HFFc6 (cell line): ENCODE measurements at places on chromosomes 11 and 22. TPM values are rescaled to one million over a fixed set of nuclear protein-coding genes. Genes with fewer than 3 reads are reported as not detected.

- no peaks in the 10 kb centered on the region; the same call in 1 of the 2 replicates for H3K36me3 ChIP-seq
- peaks cover 1% of the 10 kb centered on the region for H3K27me3 ChIP-seq
- no peak overlapping the region for H3K4me3 ChIP-seq
Measured at GRCh38 chr11:14422052-14422813, 63.2 kb upstream of the RRAS2 start.

GLYATL1 gene
- 0.85 TPM in 1 of 3 replicates, not detected in the others for total RNA-seq

DNA sequence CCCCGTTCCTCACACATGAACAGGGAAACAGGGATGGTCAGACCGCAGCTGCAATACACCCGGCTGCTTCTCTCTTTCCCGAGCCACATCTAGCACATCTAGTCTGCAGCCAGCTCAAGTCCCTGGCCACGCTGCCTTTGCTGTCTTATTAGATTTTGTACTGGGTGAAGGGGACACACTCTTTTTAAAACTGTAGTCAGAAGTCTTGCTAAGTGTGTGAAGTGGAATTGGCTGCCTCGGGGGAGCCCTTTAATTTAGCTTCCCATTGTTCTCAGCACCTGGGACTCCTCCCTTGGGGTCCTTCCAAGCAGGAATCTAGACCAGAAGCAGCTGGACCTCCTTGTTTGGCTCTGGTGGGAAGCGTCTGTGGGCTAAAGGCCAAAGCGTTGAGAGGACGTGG lies 420.0 kb downstream of the CTTN start:
- H3K27me3 ChIP-seq = no peaks in the 10 kb centered on the region
- H3K4me3 ChIP-seq = no peak overlapping the region
- DNase-seq = no peak
- no peak overlapping the region for H3K27ac ChIP-seq

PRAME gene
- not detected in 3 replicates for total RNA-seq

TIMP3 gene
- total RNA-seq = 328 to 506 TPM (median 427 TPM) in 3 replicates

- no peaks in the 10 kb centered on the region for H3K4me1 ChIP-seq
- H3K4me3 ChIP-seq = no peak overlapping the region
- no peak for DNase-seq
- peaks cover 4% of the 10 kb centered on the region for H3K27me3 ChIP-seq
- no peaks in the 10 kb centered on the region for H3K36me3 ChIP-seq
Measured at GRCh38 chr11:36750349-36750748, 152.3 kb upstream of the RAG2 start.

GAL gene
- 0.60 to 13.3 TPM (median 8.8 TPM) in 3 replicates for total RNA-seq

TBX1 gene
- 0.24 to 0.72 TPM in 2 of 3 replicates, not detected in the other for total RNA-seq

- peaks cover 39% of the 10 kb centered on the region for H3K4me1 ChIP-seq
- peak overlapping the region; percentile 13 for H3K4me3 ChIP-seq
- H3K36me3 ChIP-seq = no peaks in the 10 kb centered on the region
- DNase-seq = peak; percentile 11
Measured at GRCh38 chr11:111521135-111521534, 6.6 kb downstream of the HOATZ start.

GRCh38 chr11:46978005-46978491 lies 41.5 kb downstream of the CSTPP1 start:
- peak; percentile 25 for DNase-seq
- peaks cover 20% of the 10 kb centered on the region for H3K4me1 ChIP-seq
- 0 out of 2 replicates have a peak overlapping the region, but pooled peaks have one; percentile 2 for H3K4me3 ChIP-seq
- peak overlapping the region; percentile 63 for H3K27ac ChIP-seq
- no peaks in the 10 kb centered on the region for H3K27me3 ChIP-seq

GRCh38 chr11:124759266-124760204 lies 2.6 kb downstream of the ESAM start:
- H3K4me1 ChIP-seq = peaks cover 29% of the 10 kb centered on the region
- no peak for DNase-seq
- H3K27ac ChIP-seq = no peak overlapping the region
- peaks cover 33% of the 10 kb centered on the region for H3K27me3 ChIP-seq
- H3K36me3 ChIP-seq = no peaks in the 10 kb centered on the region

DNA sequence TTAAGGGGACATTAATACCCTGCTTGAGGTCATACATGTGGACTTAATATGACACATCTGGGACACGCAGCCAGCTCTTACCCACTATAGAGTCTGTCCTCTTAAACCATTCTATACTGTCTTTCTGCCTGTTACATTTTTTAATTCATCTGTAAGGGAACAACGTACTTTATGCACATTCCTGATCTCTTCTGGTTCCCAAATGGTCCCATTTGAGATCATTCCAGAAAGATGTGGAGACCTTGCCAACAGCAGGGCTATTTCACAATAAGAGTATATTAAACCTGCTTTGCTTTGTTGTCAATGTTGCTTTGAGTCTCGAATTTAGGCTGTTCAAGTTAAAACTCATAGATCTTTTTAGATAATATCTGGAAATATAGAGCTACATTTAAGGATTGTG lies 332.2 kb upstream of the RAG2 start:
- no peaks in the 10 kb centered on the region for H3K4me1 ChIP-seq
- H3K27ac ChIP-seq = no peak overlapping the region
- no peak overlapping the region for H3K4me3 ChIP-seq
- no peak for DNase-seq

NXPE4 gene
- total RNA-seq = not detected in 3 replicates
